ENCODE measurements at places on chromosomes 4 and X.

GRCh38 chr4:128793859-128794672 is 15.4 kb upstream of the JADE1 start:
- no peak for DNase-seq

GRCh38 chr4:158722917-158723793 is at the start of gene PPID:
Gene PPID, minus strand, starts transcription at chr4:158723396. Its CDS starts 108 bp downstream, at chr4:158723288.
- peak; percentile 61 for DNase-seq

DNA sequence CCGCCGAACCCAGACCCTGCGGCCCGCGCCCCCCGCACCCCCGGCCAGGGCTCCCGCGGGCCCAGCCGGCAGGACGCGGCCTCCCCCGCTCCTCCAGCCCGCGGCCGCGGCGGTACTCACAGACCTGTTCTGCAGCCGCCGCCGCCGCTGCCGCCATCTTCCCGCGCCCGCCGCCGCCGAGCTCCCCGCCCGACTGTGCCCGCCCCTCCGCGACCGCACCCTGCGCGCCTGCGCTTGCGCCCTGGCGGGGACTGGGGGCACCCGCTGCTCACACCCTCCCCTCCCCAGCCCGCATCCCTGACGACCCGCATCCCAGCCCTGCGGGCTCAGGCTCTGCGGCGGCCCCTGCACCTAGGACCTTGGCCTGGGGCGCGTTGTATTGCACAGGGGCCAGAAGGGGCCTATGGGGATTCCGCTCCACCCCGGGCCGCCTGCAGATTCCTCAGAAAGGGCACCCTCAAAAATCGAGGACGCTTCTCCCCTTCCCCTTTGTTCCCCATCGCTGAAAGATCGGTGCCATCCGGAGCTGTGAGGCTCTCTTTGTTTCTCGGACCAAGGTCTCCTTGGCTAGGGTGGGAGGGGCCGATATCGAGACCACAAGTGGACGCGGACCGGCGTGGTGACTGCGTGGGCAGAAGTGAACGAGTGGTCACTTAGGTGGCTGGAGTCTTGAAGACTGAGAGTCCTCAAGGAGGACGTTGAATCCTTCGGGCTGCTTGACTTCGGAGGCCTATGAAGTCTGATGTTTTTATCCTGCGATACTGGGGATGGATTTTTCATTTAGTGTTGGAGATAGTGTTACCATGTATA is at the start of gene SGCB:
Gene SGCB (minus strand): TSS at position 197 of the 810 bp plus-strand sequence. CDS start 40 bp downstream, at position 157.
- no peak for DNase-seq

GRCh38 chr4:148653681-148654080 is 211.5 kb upstream of the NR3C2 start:
- DNase-seq: no peak

- no peak for DNase-seq
Observed at GRCh38 chrX:70444326-70444945, at the start of gene DLG3. Gene DLG3, plus strand, starts transcription at chrX:70444835. Its CDS starts 367 bp downstream, at chrX:70445202.

GRCh38 chr4:186216465-186217024 is 10.8 kb upstream of the KLKB1 start:
- no peak for DNase-seq

DNA sequence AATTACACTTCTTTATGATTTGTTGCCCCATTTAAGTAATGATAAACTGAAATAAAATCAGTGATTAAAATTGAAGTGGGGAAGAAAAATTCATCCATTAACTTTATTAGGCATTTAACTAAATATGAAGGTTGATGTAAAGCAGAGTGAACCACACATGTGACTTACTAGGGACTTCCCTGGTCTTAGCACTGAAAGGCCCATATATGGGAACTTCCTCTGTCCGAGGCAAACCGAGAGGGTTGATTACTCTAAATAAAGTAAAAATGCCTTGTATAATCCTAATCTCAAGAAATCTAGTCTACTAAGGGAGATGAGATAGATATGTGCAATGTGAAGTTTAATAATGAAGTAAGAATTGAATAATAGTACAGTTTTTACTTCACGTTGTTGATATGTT is 403.9 kb upstream of the RPS6KA3 start:
- DNase-seq: no peak

- DNase-seq: no peak
Observed at GRCh38 chrX:112341598-112341997, 259.0 kb upstream of the TRPC5 start.

GRCh38 chrX:68703369-68703768 is 55.9 kb downstream of the STARD8 start:
- DNase-seq: no peak

DNA sequence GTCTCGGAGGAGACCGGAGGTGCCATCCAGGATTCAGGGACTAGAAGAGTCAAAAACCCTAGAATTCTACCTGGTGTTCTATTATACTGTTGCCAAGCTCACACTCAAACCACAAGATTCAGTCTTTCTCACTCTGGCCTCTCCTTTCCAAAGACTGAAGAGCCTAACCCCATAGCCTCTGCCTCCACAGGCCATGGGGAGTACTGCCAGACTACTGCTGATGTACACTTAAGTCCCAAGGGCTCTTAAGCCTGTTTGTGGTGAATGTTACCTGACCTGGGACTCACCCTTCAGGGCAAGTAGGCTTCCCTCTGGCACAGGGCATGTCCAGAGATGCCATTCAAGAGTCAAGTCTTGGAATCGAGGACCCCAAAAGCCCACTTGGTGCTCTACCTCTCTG is 58.9 kb upstream of the IRS4 start:
- no peak for DNase-seq

- DNase-seq: no peak
Observed at GRCh38 chrX:3129256-3129655, 88.0 kb downstream of the ARSF start.

GRCh38 chr4:12399781-12400180 is 971.1 kb upstream of the HS3ST1 start:
- no peak for DNase-seq

DNA sequence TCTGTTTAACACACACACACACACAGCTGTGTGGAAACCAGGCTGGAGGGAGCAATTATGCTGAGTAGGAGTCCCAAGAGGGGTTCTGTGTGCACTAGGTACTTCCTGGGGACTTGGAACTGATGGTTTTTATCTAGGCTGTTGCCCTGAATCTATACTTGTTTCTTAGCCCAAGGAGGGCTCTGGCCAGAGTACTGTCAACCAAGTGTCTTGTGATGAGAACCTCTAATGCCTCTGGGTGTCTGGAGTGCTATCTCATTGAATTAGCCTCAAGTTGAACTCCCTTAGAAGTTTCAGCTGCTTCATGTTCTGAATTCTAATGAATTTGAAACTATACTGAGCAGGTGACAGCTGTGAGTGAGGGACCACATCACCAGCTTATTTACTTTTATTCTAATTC is 16.6 kb downstream of the ARHGAP24 start:
- peak; percentile 55 for DNase-seq

- peak; percentile 57 for DNase-seq
Observed at GRCh38 chr4:150033901-150034300, 44.3 kb upstream of the DCLK2 start.

DNA sequence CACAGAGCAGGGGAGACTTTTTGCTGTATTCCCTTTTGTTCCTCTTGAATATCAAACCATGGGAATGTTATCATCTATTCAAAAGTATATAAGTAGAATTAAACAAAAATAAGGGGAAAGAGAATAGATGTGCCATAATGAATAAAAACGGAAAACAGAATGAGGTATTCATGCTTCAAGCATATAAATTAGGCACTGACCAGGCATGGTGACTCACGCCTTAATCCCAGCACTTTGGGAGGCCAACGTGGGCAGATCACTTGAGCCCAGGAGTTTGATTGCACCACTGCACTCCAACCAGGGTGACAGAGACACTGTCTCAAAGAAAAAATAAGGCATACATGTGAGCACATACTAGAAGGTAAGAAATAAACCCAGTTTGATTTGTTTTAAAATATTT is 16.3 kb upstream of the NEUROG2 start:
- DNase-seq: no peak

DNA sequence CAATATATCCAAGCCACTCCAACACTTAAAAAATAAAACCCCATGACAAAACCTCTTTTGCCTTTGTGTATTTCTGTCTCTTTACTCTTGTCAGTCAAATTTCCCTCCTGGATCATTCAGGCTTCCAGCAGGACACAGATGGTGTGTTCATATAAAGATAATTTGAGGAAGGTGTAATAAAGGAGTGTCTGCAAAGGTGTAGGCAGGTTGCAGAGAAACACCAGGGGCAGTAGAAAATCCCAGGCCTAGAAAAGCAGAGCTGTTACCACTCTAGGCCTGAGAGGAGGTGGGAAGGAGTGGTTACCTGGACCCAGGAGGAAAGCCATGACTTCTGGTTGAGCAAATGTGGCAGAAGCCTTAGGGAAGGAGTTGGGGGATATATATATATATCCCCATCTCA is 28.8 kb downstream of the CHRNA9 start:
- DNase-seq: no peak

- no peak for DNase-seq
Observed at GRCh38 chr4:142402156-142402555, 443.9 kb downstream of the INPP4B start.

- DNase-seq: no peak
Observed at GRCh38 chr4:47711646-47712045, 126.2 kb downstream of the CORIN start.

DNA sequence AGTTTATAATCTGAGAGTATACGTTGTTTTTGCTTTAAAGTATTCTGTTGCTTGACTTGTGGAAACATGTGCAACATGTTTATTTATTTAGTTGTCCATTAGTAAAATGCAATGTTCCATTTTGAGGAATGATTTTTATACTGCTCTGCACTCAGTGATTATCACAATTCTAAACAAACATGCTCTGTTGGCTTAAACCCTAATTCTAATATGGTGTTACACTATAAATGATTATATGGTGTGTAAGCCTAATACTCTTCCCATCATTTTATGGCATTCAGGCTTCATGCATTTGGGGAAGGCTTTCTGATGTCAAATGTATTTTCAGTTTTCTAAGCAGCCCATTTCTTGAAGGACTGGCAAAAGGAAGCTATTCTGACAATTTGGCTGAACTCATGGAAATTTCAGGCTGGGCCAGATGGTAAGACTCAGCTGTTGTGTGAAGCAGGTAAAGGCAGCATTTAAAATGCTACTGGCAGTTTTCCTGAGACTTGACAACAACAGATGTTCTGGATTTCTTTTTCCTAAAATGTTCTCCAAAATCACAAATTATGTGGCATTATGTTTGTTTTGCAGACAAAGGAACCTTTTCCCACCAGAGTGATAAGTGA is 336.7 kb upstream of the GNPDA2 start:
- DNase-seq: no peak

- DNase-seq: no peak
Observed at GRCh38 chr4:126697748-126698147, 935.0 kb upstream of the INTU start.

All from DMS153 (cell line).